ENCODE measurements at places on chromosomes 1 and 21.

DNA sequence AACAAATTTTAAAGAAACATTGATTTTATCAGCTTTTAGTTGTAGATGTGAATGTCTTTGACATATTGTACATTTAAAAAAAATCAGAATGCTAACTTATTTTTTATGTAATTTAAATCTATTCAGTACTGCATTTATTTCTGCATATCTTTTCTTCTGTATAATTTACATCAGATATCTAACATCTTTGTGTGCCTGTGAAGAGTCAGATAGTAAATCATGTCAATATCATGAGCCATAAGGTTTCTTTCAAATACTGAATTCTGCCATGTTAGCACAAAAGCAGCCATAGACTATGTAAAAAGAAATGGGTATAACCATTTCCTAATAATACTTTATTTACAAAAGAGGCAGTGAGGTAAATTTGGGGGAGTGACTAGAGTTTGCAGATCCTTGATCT is 1829.2 kb downstream of the NCAM2 start:
- no peak for DNase-seq

GRCh38 chr1:117013309-117013858 is 11.8 kb downstream of the CD101 start:
- no peak for DNase-seq

- no peak for DNase-seq
Measured at GRCh38 chr21:45845063-45845769, 136.4 kb upstream of the COL6A1 start.

GRCh38 chr1:203506858-203507626 is 13.1 kb downstream of the OPTC start:
- no peak for DNase-seq
